ENCODE measurements at places on chromosomes 7 and 10. TPM values are rescaled to one million over a fixed set of nuclear protein-coding genes. Genes with fewer than 3 reads are reported as not detected.

DNA sequence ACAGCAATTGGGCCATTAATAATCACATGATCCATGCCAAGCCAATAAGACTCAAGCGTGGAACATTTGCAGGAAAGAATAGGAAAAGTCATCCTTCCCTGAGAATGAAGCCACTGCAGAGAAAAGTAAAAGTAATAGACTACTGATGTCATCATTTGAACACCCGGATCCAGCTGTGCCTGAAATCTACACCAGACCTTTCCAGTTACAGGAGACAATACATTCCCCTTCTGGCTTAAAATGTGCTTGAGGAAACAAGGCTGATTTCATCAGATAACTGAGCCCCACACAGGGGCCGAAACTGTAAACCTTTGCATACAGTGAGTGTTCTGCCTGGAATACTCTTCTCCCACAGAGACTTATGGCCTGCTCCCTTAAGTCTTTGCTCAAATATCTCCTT, 232.8 kb downstream of the KCNMA1 start:
- H3K4me3 ChIP-seq = no peak overlapping the region
- no peaks in the 10 kb centered on the region for H3K36me3 ChIP-seq
- no peak for DNase-seq
- H3K4me1 ChIP-seq = no peaks in the 10 kb centered on the region
- H3K27me3 ChIP-seq = no peaks in the 10 kb centered on the region
- H3K27ac ChIP-seq = no peak overlapping the region

HOXA13 gene
- not detected for total RNA-seq

DDC gene
- total RNA-seq = 0.26 TPM

DNA sequence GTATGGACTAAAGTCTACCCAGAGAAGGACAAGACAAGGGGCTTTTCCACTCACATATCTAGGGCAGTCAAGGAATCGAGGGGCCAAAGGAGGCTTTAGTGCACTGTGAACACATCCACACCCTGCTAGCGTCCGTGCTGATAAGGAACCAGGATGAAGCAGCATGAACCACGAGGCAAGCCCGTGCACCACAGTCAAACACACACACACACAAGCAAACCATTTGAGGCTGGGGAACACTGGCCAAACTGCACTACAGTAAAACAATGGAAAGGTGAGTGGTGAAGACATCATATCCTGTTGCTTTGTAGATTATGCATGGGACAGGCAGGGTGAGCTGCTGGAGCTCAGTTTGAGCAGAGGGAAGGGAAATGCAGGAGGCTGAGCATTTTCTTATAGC, 177.4 kb upstream of the CDCA7L start:
- no peak for DNase-seq
- no peaks in the 10 kb centered on the region for H3K27me3 ChIP-seq
- H3K4me3 ChIP-seq = no peak overlapping the region
- H3K27ac ChIP-seq = no peak overlapping the region
- peaks cover 8% of the 10 kb centered on the region for H3K4me1 ChIP-seq

GRCh38 chr10:86391236-86391840, 24.7 kb upstream of the GRID1 start:
- no peak overlapping the region for H3K4me3 ChIP-seq
- H3K36me3 ChIP-seq = no peaks in the 10 kb centered on the region
- no peaks in the 10 kb centered on the region for H3K27me3 ChIP-seq

DNA sequence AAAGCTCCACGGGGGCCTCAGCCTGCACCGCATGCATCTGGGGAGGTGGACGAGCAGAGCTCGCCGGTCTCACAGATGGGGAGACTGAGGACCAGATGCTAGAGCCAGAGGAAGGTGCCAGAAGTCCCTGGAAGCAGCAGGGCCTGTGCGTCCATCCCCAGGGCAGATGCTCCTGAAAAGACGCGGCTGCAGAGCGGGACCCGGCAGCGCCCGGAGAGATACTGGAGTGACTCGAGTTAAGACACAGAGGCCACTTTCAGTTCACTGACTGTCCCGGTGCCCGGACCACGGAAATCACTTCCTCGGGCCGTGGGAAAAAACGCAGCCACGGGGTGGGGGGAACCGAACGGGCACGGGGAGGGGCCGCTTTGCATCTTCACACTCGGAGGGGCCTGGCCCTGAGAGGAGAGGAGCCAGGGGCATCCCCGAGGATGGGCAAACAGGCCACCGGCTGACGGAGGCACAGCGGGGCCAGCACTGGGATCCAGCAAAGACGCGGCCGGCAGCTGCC, 85.4 kb downstream of the FOXL3 start:
- no peaks in the 10 kb centered on the region for H3K27me3 ChIP-seq
- H3K4me1 ChIP-seq = no peaks in the 10 kb centered on the region
- H3K36me3 ChIP-seq = no peaks in the 10 kb centered on the region
- H3K4me3 ChIP-seq = no peak overlapping the region

MRC1 gene
- 181 TPM for total RNA-seq

EBF3 gene
- not detected for total RNA-seq

DNA sequence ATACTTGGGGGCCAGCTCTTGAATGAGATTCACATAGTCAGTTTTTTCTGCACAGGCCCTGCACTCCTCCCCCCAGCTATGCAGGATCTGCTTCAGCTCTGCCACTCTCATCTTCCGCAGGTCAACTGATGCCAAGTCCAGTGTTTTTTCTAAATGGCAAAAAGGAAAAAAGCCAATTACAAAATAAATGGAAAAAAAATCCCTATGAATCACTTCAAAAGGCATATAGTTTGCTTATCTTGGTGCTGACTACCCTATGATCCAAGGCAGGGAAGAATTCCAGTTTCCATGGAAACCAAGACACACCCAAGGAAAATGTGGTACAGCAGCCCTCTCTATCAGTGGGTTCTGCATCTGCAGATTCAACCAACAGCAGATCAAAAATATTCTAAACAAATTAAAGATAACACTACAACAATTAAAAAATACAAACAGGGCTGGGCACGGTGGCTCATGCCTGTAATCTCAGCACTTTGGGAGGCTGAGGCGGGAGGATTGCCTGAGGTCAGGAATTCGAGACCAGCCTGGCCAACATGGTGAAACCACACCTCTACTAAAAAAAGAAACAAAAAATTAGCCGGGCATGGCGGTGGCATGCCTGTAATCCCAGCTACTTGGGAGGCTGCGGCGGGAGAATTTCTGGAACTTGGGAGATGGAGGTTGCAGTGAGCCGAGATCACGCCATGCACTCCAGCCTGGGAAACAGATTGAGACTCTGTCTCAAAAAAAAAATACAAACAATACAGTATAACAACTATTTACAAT, 17.6 kb downstream of the CDNF start:
- no peaks in the 10 kb centered on the region for H3K27me3 ChIP-seq
- H3K36me3 ChIP-seq = no peaks in the 10 kb centered on the region
- no peak overlapping the region for H3K27ac ChIP-seq
- peaks cover 10% of the 10 kb centered on the region for H3K4me1 ChIP-seq
- DNase-seq = no peak

DNA sequence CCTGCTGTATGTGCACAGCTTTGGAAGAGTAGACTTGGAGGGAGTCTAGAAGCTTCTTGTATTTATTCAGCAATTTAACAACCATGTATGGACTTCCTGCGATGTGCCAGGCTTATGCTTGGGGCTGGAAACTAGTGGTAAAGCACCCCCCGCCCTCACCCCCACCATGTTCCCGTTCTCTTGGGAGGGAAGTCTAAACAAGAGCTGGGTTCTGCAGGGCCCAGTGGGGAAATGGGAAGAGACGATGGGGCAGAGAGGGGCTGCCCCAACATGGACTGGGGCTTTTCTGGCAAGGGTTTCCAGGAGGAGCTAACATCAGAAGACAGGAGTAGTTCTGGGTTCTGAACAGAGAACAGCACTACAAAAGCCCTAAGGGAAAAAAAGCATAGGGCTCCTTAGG, 8.0 kb downstream of the RASSF4 start:
- H3K4me1 ChIP-seq = peaks cover 68% of the 10 kb centered on the region
- H3K36me3 ChIP-seq = no peaks in the 10 kb centered on the region
- DNase-seq = peak; percentile 78
- H3K27ac ChIP-seq = peak overlapping the region; percentile 91

All from spleen (tissue), 13 donors.